Iris pigment epithelial cell (primary cell): ENCODE measurements at places on chromosomes 13 and 19.

DNA sequence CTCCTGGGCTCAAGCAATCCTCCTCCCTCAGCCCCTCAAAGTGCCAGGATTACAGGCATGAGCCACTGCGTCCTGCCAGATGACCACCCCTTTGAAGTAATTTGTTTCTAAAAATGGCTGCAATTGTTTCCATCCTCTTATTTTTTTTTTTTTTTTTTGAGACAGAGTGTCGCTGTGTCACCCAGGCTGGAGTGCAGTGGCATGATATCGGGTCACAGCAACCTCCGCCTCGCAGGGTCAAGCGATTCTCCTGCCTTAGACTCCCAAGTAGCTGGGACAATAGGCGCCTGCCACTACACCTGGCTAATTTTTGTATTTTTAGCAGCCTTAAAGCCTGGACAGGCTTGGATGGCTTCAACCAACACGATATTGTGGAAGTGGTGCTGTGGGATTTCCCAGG lies 22.3 kb upstream of the DPP9 start:
- no peak for DNase-seq

GRCh38 chr13:74132152-74132775 lies 1.9 kb downstream of the KLF12 start:
- peak; percentile 71 for DNase-seq

GRCh38 chr19:42076380-42076944 lies 496 bp downstream of the ZNF574 start:
- DNase-seq = no peak

- DNase-seq = no peak
Measured at GRCh38 chr19:4443966-4444764, 13.4 kb downstream of the UBXN6 start.

GRCh38 chr13:87331178-87331577 lies 340.0 kb upstream of the SLITRK5 start:
- DNase-seq = peak; percentile 5

GRCh38 chr13:59458908-59459579 lies 704.7 kb downstream of the DIAPH3 start:
- DNase-seq = peak; percentile 84

- no peak for DNase-seq
Measured at GRCh38 chr13:100671389-100672182, 3.0 kb downstream of the TMTC4 start.

DNA sequence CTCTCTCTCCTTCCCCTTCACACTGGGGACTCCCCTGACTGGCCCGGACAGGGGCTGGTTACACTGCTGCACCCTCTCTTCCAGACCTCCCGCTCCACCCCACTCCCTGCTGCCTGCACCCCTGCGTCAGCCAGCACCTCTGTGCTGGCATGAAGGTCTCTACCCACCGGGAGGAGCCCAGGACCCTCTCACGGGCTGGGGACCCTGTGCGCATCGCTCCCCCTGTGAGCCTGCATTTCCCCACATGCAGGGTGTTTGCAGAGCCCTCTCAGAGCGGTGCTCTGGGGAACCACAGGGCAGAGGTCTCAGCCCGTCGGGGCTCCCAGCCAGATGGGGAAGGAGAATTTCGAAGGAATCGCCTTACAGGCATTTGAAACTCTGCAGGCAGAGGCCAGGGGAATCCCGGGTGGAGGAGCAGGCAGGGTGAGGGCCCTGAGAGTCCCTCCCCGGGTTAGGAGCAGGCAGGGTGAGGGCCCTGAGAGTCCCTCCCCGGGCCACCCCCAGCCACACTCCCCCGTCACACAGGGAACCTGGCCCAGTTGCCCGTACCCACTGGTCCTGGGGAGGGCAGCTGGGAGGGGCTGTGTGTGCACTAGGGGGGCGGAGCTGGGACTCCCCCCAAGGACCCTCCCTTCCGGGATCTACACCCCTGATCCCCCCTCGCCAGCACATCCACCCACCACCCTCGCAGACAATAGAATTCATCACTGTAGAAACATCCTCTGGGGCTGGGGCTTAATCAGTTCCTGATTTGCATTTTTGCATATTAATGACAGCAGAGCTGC lies 16.3 kb upstream of the TCF3 start:
- DNase-seq = no peak

- DNase-seq = no peak
Measured at GRCh38 chr19:30634996-30635975, 263.1 kb downstream of the ZNF536 start.

DNA sequence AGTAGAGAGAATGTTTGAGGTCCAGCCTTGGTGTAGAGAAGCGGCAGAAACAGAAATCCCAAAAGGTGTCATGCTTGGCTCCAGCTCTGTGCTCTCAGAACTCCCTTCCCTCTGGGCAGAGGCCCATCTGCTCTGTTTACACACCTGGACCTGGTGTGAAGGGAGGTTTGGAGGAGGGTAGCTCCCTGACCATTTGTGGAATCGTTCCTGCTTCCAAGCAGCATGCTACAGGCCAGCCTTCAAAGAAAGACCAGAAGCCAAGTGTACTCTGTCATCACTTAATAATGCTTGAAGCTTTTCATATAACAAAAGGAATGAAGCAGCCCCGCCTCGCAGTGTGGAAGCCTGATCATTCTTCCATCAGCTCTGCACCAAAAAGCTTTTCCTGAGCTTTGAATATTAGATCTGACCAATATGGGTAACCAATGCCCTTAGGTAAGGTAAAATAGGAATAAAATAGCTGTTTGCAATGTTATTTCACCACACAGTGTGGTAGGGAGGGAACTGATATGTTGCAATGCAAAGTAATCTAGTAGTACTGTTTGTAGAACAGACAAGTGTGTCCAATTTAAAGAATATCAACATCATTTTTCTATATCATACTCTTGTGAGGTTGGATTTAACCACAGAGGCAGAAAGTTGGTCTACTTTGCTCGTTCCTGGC lies 63.3 kb downstream of the ZIC5 start:
- DNase-seq = no peak

- DNase-seq = peak; percentile 20
Measured at GRCh38 chr13:44685641-44686040, 109.5 kb upstream of the TSC22D1 start.

- DNase-seq = no peak
Measured at GRCh38 chr13:113638806-113639205, 19.2 kb downstream of the ATP4B start.

DNA sequence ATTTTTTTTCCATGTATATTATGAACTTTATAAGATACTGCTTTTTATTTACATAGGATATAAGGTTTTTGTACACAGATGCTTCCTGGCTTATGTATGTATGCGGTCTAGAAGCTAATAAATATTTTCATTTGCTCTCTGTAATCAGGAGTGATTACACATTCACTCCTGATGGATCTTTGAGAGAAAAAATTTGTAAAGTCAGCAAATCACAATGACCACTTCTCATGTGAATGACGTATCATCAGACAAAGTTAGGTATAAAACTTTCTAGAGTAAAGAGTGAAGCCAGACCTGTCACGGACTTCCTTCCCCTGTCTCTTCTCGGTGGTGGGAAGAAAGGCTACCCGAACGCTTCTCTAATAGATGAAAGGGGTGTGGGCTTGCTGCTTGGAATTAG lies 31.1 kb downstream of the DPY19L3 start:
- no peak for DNase-seq

GRCh38 chr13:62407871-62408270 lies 992.2 kb upstream of the PCDH20 start:
- DNase-seq = no peak
